Effector memory CD4-positive, alpha-beta T cell (primary cell): ENCODE measurements at places on chromosomes 16 and 17.

- no peaks in the 10 kb centered on the region for H3K4me1 ChIP-seq
- H3K36me3 ChIP-seq: no peaks in the 10 kb centered on the region
- H3K27me3 ChIP-seq: no peaks in the 10 kb centered on the region
- H3K4me3 ChIP-seq: no peak overlapping the region
Observed at GRCh38 chr16:11526655-11527350, 59.9 kb downstream of the LITAF start.

- peaks cover 74% of the 10 kb centered on the region for H3K4me1 ChIP-seq
- peaks cover 4% of the 10 kb centered on the region for H3K36me3 ChIP-seq
- DNase-seq: no peak
Observed at GRCh38 chr17:46182961-46183360, 10.3 kb downstream of the KANSL1 start.

- no peaks in the 10 kb centered on the region for H3K27me3 ChIP-seq
- no peaks in the 10 kb centered on the region for H3K4me1 ChIP-seq
- H3K36me3 ChIP-seq: no peaks in the 10 kb centered on the region
- no peak for DNase-seq
Observed at GRCh38 chr16:72256398-72257066, 84.6 kb upstream of the PMFBP1 start.

- peaks cover 81% of the 10 kb centered on the region for H3K36me3 ChIP-seq
- H3K27ac ChIP-seq: no peak overlapping the region
- no peaks in the 10 kb centered on the region for H3K27me3 ChIP-seq
- H3K4me3 ChIP-seq: no peak overlapping the region
- DNase-seq: no peak
Observed at GRCh38 chr16:71758293-71758760, 33.8 kb upstream of the PHLPP2 start.

GRCh38 chr17:39867084-39867879 lies 720 bp upstream of the ZPBP2 start:
- no peaks in the 10 kb centered on the region for H3K27me3 ChIP-seq
- peaks cover 11% of the 10 kb centered on the region for H3K4me1 ChIP-seq
- peak overlapping the region; percentile 23 for H3K4me3 ChIP-seq
- peak overlapping the region; percentile 83 for H3K27ac ChIP-seq
- DNase-seq: peak; percentile 64

- no peaks in the 10 kb centered on the region for H3K27me3 ChIP-seq
- peak overlapping the region; percentile 89 for H3K4me3 ChIP-seq
- H3K4me1 ChIP-seq: peaks cover 8% of the 10 kb centered on the region
- peak overlapping the region; percentile 63 for H3K27ac ChIP-seq
- DNase-seq: no peak
Observed at GRCh38 chr17:79075446-79075750, 774 bp downstream of the ENGASE start.

- peaks cover 49% of the 10 kb centered on the region for H3K27me3 ChIP-seq
- H3K4me3 ChIP-seq: peak within 1 kb of the TSS; percentile 48
- H3K36me3 ChIP-seq: no peaks in the 10 kb centered on the region
- no peak for DNase-seq
- H3K4me1 ChIP-seq: peaks cover 18% of the 10 kb centered on the region
- no peak within 1 kb of the TSS for H3K27ac ChIP-seq
Observed at GRCh38 chr16:68644715-68645493, at the start of gene CDH3. TSS of gene CDH3 (plus strand) at chr16:68645310. CDS start at chr16:68645380, 70 bp downstream.

DNA sequence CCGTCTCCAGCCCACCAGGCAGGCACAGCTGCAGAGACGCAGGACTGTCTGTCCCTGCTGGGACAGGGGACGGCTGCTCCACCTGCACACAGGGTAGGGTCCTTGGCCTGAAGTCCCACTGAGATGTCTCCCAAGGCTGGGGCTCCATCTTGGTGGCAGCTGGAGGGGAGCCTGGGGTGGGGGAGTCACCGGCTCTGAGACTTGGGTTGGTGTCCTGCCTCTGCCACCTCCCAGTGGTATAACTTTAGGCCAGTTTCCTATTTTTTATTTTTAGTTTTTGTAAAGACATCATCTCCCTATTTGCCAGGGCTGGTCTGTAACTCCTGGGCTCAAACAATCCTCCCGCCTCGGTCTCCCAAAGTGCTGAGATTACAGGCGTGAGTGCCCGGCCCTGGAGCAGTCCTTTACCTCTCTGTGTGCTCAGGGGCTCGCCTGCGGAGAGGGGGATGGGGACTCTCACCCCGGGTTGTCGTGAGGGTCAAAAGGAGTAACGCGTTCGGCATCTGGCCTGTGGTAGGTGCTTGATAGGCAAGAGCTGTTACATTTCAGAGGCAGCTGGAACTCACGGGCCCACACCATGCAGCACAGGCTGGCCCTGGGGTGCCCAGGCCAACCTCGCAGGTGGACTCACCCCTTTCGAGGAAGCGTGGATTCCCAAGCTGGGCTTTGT lies 46.6 kb upstream of the DOC2B start:
- no peaks in the 10 kb centered on the region for H3K27me3 ChIP-seq
- H3K4me1 ChIP-seq: no peaks in the 10 kb centered on the region
- no peak overlapping the region for H3K27ac ChIP-seq
- no peak for DNase-seq
- H3K4me3 ChIP-seq: no peak overlapping the region

DNA sequence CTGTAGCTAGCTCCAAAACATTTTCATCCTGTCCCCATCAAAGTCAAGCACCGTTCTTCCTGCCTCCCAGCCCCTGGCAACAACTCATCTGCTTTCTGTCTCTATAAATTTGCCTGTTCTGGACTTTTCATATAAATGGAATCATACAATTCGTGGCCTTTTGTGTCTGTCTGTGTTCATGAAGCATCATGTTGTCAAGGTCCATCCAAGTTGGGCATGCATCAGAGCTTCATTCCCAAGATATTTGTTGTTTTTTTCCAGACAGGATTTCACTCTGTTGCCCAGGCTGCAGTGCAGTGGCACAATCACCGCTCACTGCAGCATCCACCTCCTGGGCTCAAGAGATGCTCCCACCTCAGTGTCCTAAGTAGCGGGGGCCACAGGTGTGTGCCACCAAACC lies 5.9 kb downstream of the SLC5A10 start:
- peaks cover 24% of the 10 kb centered on the region for H3K4me1 ChIP-seq
- H3K27ac ChIP-seq: no peak overlapping the region
- no peak overlapping the region for H3K4me3 ChIP-seq
- H3K36me3 ChIP-seq: no peaks in the 10 kb centered on the region
- H3K27me3 ChIP-seq: no peaks in the 10 kb centered on the region
- no peak for DNase-seq
